ENCODE measurements at places on chromosomes 2 and 18.

GRCh38 chr2:152407204-152407721, 72.3 kb downstream of the FMNL2 start:
- no peak for DNase-seq

DNA sequence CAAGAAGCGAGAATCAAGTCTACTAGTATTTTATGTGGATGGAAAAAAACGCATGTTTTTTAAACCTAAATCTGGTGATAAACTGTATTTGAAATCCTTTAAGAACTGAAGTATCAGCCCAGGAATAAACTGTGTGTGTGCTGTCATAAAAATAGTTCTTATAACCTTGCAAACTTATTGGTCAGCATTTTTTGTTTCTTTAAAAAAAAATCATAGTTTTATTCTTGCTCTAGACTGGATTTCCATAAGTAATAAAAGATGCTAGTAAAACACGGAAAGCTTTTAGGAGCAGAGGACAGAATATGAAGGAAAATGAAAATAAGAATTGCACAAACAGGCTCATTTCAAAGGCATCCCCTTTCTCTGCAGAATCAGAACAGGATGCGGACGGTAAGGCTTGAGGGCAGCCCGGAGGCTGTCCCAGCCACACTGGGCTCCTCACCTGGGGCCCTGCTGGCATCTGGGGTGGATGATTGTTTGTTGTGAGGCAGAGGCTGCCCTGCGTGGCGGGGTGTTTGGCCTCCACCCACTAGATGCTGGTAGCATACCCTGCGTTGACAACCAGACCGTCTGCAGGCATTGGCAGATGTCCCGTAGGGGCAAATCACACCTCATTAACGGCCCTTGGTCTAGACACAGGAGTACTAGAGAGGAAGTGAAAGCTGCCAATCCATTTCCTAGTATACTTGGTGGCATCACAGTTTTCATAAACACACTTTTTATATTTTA, 52.5 kb downstream of the MBP start:
- no peak for DNase-seq

DNA sequence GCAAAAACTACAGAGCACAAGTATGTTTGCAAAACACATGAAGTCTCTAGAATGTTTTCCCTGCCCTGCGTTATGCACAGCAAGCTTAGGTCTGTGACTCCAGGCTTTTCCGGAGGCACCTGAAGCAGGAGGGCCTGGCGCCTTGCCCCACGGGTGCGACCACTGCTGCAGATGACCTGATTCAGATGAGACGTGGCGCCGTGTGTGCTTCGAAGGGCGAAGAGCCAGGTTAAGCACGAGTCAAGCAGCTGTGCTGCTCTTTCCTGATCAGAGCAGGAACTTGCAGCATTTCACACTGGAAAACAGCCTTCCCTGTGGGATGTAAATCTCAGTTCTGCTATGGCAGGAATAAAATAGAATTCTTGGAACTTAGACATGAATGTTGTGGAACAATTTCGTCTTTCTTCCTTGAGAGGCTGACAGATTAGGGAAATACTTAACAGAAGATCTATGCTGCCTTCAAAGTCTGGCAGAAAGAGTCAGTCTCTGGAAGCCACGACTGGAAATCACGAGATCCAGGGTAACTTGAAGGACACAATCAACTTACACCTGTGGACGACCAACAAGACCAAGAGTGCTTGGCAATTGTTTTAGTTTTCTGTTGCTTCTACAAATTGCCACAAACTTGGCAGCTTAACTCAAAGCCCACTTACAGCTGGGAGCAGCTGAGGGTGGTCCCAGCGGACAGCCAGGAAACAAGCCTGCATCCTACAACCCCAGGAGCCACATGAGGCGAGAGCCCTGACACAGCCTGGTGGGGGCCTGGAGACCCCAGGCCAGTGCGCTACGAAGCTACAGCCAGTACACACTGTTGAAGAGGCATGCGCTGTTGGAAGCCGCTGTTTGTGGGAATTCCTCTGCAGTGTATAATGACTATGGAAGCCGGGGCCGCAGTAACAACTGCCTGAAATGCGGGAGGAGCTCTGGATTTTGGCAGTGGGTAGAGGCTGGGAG, 42.9 kb downstream of the EIPR1 start:
- no peak for DNase-seq

- no peak for DNase-seq
Observed at GRCh38 chr2:66517772-66518171, 82.8 kb downstream of the MEIS1 start.

GRCh38 chr2:134988994-134989605, 58.1 kb downstream of the MAP3K19 start:
- no peak for DNase-seq

GRCh38 chr2:148888003-148888501, 13.0 kb downstream of the KIF5C start:
- no peak for DNase-seq

GRCh38 chr2:219531639-219532377, 11.8 kb downstream of the CHPF start:
- no peak for DNase-seq

DNA sequence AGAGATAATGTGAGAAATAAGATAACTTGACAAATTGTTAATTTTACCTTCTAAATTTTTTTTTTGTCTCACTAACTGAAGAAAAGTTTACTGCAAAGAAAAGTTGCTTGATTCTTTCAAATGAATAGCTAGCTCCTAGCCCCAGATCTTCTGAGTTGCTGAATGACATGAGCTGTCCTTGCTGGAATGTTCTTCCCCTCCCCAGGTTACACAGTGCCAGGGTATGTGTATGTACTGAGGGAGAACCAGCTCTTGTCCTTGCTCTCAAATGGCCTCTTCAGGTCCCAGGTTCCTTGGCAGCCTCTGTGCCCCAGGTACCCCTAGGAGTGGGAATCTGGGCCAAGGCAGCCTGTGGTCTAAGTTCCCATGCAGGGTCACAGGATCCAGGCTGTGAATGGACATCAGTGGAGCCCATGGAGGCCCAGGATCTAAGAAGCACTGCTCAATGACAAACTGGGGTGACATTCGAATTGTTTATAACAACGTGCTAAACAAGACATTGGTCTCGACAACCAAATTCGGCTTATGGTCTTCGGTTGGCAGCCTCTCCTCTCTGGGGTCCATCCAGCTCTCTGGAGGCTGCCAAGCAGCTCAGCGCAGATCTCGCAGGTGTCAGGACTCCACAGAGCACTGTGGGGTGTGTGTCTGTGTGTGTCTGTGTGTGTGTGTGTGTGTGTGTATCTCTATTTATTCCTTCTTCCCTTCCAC, 17.1 kb upstream of the INO80C start:
- no peak for DNase-seq

DNA sequence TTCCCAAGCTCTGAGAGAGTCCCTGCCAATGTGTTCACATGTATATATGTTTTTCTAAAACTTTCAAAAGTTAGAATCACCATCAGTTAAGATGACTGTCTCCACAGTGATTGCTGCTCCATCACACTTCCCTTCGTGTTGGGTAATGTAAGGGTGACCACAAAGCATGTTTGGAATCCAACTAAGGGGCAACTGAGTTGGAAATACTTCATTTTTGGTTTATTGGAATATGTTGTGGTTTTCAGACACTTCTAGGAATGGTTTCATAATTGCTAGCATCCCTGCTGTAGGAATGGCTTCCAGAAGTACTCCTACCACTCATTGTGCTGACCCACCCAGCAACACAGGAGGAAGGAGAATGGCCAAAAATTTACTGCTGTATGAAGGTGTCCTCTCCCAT, 212.5 kb upstream of the GULP1 start:
- no peak for DNase-seq

GRCh38 chr2:113716291-113716690, 40.2 kb downstream of the SLC35F5 start:
- DNase-seq: no peak

GRCh38 chr2:170030040-170030439, 147.9 kb upstream of the MYO3B start:
- DNase-seq: no peak

- DNase-seq: no peak
Observed at GRCh38 chr2:196952936-196953335, 26.4 kb upstream of the PGAP1 start.

DNA sequence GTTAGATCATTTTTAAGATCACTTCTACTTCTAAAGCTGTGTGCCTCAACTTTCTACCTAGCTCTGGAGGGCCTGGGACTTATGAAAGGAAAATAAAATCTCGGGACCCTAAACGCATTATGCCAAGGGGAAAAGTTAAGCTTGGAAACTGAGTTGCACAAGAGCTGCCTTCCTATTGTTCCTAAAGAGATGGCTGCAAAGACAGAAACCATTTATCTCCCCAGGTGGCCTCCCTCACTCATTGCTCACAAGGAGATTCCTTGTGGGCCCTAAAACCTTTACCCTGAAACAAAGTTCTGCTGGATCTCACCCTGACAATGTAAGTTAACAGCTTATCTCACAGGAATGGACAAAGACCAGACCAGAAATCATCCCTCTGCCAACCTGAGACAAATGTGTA, 26.8 kb downstream of the TUBB6 start:
- no peak for DNase-seq

DNA sequence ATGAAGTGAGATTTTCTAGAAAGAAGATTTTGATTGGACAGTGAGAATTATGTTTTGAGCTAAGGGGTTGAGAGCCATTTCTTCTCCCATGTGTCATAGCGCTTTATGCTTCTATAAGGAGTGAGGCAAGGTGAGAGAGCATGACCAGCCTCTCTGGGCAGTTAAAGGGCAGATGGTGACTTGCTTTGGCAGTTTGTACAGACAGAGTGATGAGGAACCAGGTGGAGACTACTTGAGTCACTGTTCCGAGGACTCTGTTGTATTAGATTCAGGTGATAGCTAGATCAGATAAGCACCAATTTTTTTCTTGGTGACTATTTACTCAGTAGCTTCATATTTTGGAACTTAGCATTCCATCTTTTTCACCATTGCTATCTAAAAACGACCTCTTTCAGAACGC, 4.5 kb downstream of the CRIM1 start:
- no peak for DNase-seq

GRCh38 chr18:54254265-54254758, 15.0 kb upstream of the POLI start:
- DNase-seq: no peak

GRCh38 chr2:184577743-184578142, 20.6 kb upstream of the ZNF804A start:
- no peak for DNase-seq

GRCh38 chr18:58350526-58350925, 278.4 kb downstream of the ALPK2 start:
- no peak for DNase-seq

GRCh38 chr2:222364285-222364895, 60.0 kb upstream of the SGPP2 start:
- no peak for DNase-seq

DNA sequence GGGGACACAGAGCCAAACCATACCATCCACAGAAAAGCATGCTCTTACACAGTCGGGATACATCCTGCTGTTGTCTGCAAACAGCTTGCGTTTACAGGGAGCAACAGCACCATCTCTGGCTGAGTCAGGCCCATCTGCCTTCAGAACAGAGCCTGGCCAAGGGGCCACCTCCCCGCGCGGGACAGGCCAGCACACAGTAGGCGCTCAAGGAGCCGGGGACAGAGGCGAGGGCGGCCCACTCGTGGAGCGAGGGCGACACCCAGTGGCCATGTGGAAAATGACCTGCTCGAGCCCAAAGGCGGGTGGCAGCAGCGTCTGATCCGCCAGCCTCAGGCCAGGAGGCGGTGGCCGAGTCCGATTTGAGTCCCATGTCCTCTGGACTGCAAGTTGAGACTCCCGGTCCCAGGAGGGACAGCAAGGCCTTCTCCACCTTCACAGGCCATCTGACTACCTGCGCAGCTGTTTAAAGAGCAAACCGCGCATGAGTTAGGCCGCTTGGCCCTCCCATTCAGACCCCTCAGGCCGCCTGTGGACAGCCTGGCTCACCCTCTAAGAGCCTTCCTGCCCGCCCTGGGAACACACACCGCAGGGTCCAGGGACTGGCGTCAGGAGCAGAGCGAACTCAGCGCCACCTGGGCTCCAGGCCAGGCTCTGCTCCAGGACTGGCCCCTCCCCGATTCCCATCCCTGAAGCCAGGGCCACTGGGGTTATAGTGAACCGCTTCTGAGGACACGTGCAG, 38.3 kb downstream of the TTC32 start:
- DNase-seq: peak; percentile 26

DNA sequence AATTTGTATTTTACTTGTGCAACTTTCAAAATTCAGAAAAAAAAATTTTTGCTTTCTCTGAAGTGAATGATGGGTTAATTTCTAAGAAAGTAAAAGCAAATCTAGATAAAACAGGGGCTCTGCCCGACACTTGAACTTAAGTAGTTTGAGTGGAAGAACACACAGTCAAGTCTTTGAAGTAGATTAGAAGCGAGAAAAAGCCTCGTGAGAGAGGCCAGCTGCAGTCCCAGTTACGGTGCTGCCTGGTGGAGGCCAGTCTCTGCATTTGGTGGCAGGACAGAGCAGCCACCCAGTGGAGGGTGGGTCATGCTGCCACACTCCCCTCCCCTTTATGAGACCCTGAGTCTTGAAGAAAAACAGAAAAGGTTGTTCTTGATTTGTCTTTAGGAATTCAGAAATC, 81.8 kb downstream of the INPP5D start:
- DNase-seq: no peak

GRCh38 chr2:86441392-86441881, 266 bp downstream of the KDM3A start:
- DNase-seq: no peak

DNA sequence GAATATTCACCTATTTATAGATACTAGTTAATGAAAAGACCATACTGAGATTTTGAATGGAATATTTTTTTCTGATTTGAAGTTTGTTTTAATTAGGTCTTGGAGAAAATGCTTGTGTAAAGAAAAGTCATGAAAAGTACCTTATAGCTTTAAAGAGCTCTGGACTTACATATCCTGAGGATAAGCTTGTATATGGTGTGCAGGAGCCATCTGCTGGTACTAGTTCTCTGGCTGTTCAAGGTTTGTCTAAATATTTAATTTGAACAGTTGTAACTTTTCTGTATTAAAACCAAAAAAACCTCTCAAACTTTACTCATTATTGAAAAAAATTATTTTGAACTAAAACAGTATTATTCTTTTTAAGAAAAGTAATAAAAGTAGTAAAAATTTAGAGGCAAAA, 50.1 kb downstream of the UBR3 start:
- peak; percentile 4 for DNase-seq

- peak; percentile 48 for DNase-seq
Observed at GRCh38 chr2:191845248-191845715, 1.6 kb downstream of the CAVIN2 start.

Data from CMK (cell line).